Liver (tissue), 10 donors: ENCODE measurements at places on chromosomes 12 and 14. TPM values are rescaled to one million over a fixed set of nuclear protein-coding genes. Genes with fewer than 3 reads are reported as not detected.

- H3K27ac ChIP-seq, result no peak overlapping the region
- no peak overlapping the region for H3K4me3 ChIP-seq
- no peak for DNase-seq
- H3K4me1 ChIP-seq, result no peaks in the 10 kb centered on the region
- H3K36me3 ChIP-seq, result no peaks in the 10 kb centered on the region
These were observed 438.9 kb upstream of the SEL1L start for GRCh38 chr14:81972601-81973000.

GRCh38 chr14:58844544-58844943 is 206.8 kb downstream of the DACT1 start:
- H3K4me1 ChIP-seq, result no peaks in the 10 kb centered on the region
- no peak overlapping the region for H3K27ac ChIP-seq
- no peaks in the 10 kb centered on the region for H3K36me3 ChIP-seq
- no peak overlapping the region for H3K4me3 ChIP-seq
- H3K27me3 ChIP-seq, result no peaks in the 10 kb centered on the region

DNA sequence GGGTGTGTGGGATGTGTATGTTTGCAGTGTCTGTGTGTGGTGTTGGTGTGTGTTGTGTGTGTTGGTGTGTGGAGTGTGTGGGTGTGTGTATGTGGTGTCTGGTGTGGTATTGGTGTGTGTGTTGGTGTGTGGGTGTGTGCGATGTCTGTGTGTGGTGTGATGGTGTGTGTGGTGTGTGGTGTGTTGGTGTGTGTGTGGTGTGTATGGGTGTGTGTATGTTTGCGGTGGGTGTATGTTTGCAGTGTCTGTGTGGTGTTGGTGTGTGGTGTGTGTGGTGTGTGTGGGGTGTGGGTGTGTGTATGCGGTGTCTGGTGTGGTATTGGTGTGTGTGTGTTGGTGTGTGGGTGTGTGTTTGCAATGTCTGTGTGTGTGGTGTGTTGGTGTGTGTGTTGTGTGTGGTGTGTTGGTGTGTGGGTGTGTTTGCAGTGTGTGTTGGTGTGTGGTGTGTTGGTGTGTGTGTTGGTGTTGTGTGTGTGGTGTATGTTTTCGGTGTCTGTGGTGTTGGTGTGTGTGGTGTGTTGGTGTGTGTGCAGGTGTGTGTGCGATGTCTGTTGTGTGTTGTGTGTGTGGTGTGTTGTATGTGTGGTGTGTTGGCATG is 15.7 kb downstream of the MLXIP start:
- no peak overlapping the region for H3K27ac ChIP-seq
- H3K36me3 ChIP-seq, result no peaks in the 10 kb centered on the region
- H3K4me3 ChIP-seq, result no peak overlapping the region
- no peak for DNase-seq
- H3K27me3 ChIP-seq, result no peaks in the 10 kb centered on the region
- H3K4me1 ChIP-seq, result peaks cover 19% of the 10 kb centered on the region

GRCh38 chr14:99462210-99462609 is 18.4 kb downstream of the SETD3 start:
- H3K4me3 ChIP-seq, result no peak overlapping the region
- H3K36me3 ChIP-seq, result peaks cover 42% of the 10 kb centered on the region
- H3K4me1 ChIP-seq, result peaks cover 3% of the 10 kb centered on the region
- H3K27me3 ChIP-seq, result no peaks in the 10 kb centered on the region
- no peak overlapping the region for H3K27ac ChIP-seq
- no peak for DNase-seq

DNA sequence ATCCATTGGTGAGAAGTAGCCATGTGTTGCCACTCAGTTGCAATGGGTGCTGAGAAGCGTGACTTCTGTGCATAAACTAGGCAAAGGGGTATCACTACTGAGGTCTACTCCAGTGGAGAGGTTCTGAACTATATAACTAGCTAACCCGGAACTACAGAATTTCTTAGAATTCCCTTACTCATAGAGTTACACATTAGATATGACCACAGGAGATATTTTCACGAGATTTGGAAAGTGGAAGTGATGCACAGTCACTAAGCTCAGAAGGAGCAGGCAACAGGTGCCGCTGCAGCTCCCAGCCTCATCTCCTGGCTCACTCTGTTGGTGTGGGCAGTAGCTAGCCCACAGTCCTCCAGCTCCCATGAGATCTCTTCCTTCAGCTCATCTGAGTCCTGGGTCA is 136.6 kb downstream of the SSPN start:
- H3K4me3 ChIP-seq, result no peak overlapping the region
- H3K4me1 ChIP-seq, result no peaks in the 10 kb centered on the region
- no peak overlapping the region for H3K27ac ChIP-seq
- H3K27me3 ChIP-seq, result no peaks in the 10 kb centered on the region

GRCh38 chr14:67418401-67419191 is 6.6 kb upstream of the PLEK2 start:
- no peaks in the 10 kb centered on the region for H3K36me3 ChIP-seq
- H3K4me3 ChIP-seq, result no peak overlapping the region
- no peaks in the 10 kb centered on the region for H3K4me1 ChIP-seq
- peak; percentile 75 for DNase-seq
- no peaks in the 10 kb centered on the region for H3K27me3 ChIP-seq
- H3K27ac ChIP-seq, result no peak overlapping the region

DNA sequence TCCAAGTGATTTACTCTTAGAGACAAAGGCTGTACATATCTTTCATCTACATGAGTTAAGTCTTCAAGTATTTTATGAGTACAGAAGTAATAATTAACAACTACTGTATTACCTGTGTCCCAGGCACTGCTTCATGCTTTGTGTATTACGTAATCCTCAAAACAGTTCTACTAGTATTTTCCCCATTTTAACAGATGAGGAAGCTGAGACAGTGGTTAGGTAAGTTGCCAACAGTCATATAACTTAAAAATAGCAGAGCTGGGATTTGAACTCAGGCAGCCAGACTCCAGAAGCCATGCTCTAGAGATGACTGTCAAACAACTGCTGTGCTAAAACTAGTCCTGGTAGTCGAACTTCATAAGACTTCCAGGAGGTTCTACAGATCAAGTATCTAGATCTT is 10.7 kb downstream of the TRMT5 start:
- DNase-seq, result no peak
- no peaks in the 10 kb centered on the region for H3K27me3 ChIP-seq
- H3K4me3 ChIP-seq, result no peak overlapping the region
- peaks cover under 1% of the 10 kb centered on the region for H3K36me3 ChIP-seq

GRCh38 chr12:88594780-88595179 is 14.5 kb upstream of the KITLG start:
- no peaks in the 10 kb centered on the region for H3K4me1 ChIP-seq
- no peak for DNase-seq
- no peaks in the 10 kb centered on the region for H3K36me3 ChIP-seq
- no peak overlapping the region for H3K4me3 ChIP-seq

GRCh38 chr14:100312877-100313400 is 6.7 kb upstream of the SLC25A29 start:
- H3K4me1 ChIP-seq, result peaks cover 9% of the 10 kb centered on the region
- DNase-seq, result no peak
- H3K27me3 ChIP-seq, result no peaks in the 10 kb centered on the region
- no peak overlapping the region for H3K27ac ChIP-seq
- H3K4me3 ChIP-seq, result no peak overlapping the region

GRCh38 chr12:86711731-86712130 is 455.5 kb upstream of the MGAT4C start:
- DNase-seq, result no peak
- no peak overlapping the region for H3K27ac ChIP-seq
- H3K36me3 ChIP-seq, result no peaks in the 10 kb centered on the region
- no peaks in the 10 kb centered on the region for H3K4me1 ChIP-seq
- no peak overlapping the region for H3K4me3 ChIP-seq

DNA sequence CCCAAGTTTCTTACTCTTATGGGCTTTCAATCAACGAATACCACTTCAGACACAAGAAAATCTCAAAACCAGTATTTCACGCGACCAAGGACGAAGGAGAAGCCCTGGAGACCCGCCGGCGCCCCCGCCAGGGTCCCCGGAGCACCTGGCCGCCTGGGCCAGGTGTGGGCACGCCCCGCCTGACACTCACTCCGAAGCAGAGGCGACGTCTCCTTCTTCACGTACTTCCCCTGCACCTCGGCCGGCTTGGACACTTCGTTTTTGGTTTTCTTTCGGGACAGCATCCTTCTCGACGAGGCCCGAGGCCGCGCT is 466 bp downstream of the SAV1 start:
- H3K4me1 ChIP-seq, result peaks cover 7% of the 10 kb centered on the region
- DNase-seq, result peak; percentile 69
- no peaks in the 10 kb centered on the region for H3K27me3 ChIP-seq
- peak overlapping the region; percentile 89 for H3K27ac ChIP-seq
- peak overlapping the region; percentile 91 for H3K4me3 ChIP-seq
- H3K36me3 ChIP-seq, result no peaks in the 10 kb centered on the region

DNA sequence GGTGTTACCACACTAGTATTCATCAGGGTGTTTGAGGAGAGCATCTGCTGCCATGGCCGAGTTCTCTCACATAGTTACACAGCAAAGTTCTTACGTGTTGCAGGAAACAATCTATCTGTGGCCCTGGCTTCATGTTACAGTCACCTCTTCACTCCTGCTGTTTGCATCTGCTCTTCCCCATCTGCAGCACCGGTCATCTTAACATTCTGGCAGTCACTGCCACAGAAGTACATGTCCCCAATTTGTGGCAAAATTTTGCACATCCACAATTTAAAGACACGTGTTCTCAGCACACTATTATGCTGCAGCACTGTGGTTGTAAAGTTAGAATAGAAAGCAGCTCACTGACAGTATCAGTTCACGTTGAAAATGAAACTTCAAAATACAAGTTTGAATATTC is 23.2 kb downstream of the MAPK1IP1L start:
- no peak overlapping the region for H3K4me3 ChIP-seq
- no peaks in the 10 kb centered on the region for H3K36me3 ChIP-seq
- H3K4me1 ChIP-seq, result no peaks in the 10 kb centered on the region
- H3K27me3 ChIP-seq, result no peaks in the 10 kb centered on the region
- DNase-seq, result no peak

GRCh38 chr12:59414051-59414450 is 181.8 kb upstream of the SLC16A7 start:
- H3K36me3 ChIP-seq, result no peaks in the 10 kb centered on the region
- H3K4me1 ChIP-seq, result no peaks in the 10 kb centered on the region
- no peaks in the 10 kb centered on the region for H3K27me3 ChIP-seq
- no peak overlapping the region for H3K27ac ChIP-seq
- DNase-seq, result no peak

GRCh38 chr12:31597066-31597465 is 6.1 kb upstream of the DENND5B start:
- H3K36me3 ChIP-seq, result no peaks in the 10 kb centered on the region
- H3K27ac ChIP-seq, result no peak overlapping the region
- no peaks in the 10 kb centered on the region for H3K27me3 ChIP-seq
- DNase-seq, result no peak

GRCh38 chr14:90720832-90721231 is 95.4 kb downstream of the TTC7B start:
- no peaks in the 10 kb centered on the region for H3K4me1 ChIP-seq
- no peaks in the 10 kb centered on the region for H3K36me3 ChIP-seq
- no peak overlapping the region for H3K4me3 ChIP-seq
- H3K27ac ChIP-seq, result no peak overlapping the region

DNA sequence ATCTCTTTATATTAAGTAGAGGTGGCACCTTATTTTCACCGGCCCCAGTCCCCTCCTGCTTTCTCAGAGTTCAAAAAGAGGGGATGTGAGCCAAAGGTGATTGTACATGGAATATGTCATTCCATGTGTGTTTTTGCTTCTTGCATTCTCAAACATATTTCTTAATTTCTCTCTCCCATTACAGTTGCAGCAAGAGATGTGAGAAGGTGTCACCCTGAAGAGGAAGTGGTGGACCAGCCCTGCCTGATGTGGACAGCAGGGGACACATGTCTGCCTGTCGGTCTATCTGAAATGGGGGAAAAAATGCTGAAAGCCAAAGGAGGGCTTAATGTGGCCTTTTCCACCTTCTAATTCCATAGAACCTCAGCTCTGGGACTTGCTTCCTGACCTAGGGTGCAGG is 1.9 kb upstream of the FOXN3 start:
- H3K36me3 ChIP-seq, result no peaks in the 10 kb centered on the region
- no peak overlapping the region for H3K27ac ChIP-seq
- DNase-seq, result no peak
- no peaks in the 10 kb centered on the region for H3K27me3 ChIP-seq
- peaks cover 11% of the 10 kb centered on the region for H3K4me1 ChIP-seq

The NINJ2 gene
- total RNA-seq, result 6.7 TPM

The OR4K13 gene
- not detected for total RNA-seq

The SALL2 gene
- 2.9 TPM for total RNA-seq

The AGAP2 gene
- total RNA-seq, result 1.0 TPM

The SDR9C7 gene
- not detected for total RNA-seq

The INSM2 gene
- not detected for total RNA-seq

The TMEM179 gene
- total RNA-seq, result 0.37 TPM

The SIX6 gene
- total RNA-seq, result not detected

The NPFF gene
- not detected for total RNA-seq
